Kidney (tissue), 22 donors: ENCODE measurements at places on chromosomes 5 and 9. TPM values are rescaled to one million over a fixed set of nuclear protein-coding genes. Genes with fewer than 3 reads are reported as not detected.

- no peak for DNase-seq
These were observed 79.5 kb downstream of the COL15A1 start for GRCh38 chr9:99023231-99023630.

DNA sequence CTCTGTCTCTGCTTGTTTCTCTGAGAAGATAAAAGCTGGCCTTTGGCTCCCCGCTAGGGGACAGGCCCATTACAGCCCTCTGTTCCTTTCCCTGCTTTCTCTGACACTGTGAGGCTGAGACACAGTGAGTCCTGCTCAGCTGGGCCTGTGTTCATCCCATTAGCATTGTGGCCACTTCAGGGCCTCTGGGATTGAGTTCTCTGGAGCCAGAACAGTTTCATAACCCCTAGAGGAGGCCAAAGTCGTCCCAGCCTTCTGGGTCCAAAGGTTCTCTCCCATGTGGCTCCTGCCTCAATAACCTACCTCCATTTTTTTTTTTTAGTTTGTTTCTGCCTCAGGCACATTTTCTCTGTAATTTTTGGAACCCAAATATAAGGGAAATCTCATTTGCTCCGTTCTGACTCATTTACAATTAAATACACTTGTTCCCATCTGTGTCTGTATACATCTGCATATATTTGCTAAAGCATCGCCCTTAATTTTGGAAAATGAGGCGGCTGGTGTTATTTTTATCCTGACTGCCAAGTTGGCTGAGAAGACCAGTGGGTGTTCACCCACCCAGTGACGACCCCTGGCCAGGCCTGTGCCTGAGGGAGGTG lies 27.3 kb upstream of the CTNNA1 start:
- no peak for DNase-seq

Gene SPINK5
- 0.32 TPM for polyA plus RNA-seq

DNA sequence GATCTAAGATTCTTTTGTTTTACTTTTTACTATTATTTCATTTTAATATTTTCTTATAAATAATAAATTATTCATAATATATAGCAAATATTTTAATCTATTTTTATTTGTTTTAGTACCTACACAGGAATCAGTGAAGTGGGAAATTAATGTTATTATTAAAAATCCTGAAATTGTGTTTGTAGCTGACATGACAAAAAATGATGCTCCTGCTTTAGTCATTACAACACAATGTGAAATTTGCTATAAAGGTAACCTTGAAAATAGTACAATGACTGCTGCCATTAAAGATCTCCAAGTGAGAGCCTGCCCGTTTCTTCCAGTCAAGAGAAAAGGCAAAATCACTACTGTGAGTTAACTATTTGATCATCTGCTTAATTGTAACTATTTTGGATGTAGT lies 138.7 kb downstream of the VPS13A start:
- no peak for DNase-seq

- peak; percentile 80 for DNase-seq
These were observed 25.2 kb downstream of the CYFIP2 start for GRCh38 chr5:157290981-157291711.

DNA sequence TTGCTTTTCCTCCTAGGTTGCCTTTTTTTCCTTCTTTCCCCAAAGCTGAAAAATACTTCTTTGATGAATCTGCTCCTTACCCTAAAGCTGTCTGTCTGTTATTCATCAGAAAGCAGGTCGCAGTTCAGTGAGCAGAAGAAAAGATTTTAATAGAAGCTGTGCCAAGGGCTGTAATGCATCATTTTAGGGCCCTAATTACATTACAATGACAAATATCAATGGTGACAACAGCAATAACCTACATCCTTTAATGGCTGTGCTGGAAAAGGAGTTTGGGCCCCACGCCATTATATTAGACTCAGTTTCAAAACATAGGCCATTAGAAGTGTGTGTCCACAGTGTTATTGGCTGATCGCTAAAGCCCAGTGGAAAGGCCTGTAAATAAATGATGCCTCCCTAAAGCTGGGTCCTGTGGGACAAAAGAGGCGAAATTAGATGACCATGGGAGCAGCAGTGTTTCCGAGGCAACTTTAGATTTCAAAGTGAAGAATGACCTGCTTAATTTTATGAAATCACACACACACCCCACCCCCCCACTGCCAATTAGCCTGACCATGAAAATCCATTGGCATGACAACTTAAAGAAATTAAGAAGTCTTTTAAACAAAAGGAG lies 38.4 kb downstream of the TLE4 start:
- peak; percentile 53 for DNase-seq

DNA sequence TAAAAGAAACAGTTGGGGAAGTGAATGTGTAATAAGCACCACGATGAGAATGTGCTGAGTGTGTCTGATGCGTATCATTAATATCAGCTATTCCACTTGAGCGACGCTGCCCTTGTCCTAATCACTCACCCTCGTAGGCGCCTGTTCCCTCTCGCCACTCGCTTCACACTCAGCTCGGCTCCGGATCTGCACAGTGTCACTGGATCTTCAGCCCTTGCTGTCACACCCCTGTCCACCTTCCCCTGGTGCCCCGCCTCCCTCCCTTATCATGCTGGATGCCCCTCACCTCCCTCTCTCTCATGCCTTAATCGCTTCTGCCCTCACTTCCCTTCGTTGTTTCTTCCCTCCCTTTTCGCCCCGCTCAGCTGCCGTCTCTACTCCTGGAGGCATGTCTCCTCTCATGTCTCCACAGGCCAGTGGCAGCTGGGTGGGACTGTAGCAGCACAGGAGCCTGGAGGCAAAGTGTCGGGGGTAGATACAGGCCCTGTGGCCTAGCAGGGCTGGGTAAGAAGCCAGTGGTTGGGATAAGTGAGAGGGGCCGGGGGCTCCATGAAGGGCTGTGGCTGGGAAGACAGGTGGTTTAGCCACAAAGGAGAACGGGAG lies 43.5 kb downstream of the ANKDD1B start:
- DNase-seq: no peak

- DNase-seq: no peak
These were observed 7.8 kb upstream of the LHX2 start for GRCh38 chr9:124003636-124004349.

Gene GPR150
- 0.19 TPM for polyA plus RNA-seq

- no peak for DNase-seq
These were observed 212.2 kb downstream of the TRIO start for GRCh38 chr5:14355391-14355790.

DNA sequence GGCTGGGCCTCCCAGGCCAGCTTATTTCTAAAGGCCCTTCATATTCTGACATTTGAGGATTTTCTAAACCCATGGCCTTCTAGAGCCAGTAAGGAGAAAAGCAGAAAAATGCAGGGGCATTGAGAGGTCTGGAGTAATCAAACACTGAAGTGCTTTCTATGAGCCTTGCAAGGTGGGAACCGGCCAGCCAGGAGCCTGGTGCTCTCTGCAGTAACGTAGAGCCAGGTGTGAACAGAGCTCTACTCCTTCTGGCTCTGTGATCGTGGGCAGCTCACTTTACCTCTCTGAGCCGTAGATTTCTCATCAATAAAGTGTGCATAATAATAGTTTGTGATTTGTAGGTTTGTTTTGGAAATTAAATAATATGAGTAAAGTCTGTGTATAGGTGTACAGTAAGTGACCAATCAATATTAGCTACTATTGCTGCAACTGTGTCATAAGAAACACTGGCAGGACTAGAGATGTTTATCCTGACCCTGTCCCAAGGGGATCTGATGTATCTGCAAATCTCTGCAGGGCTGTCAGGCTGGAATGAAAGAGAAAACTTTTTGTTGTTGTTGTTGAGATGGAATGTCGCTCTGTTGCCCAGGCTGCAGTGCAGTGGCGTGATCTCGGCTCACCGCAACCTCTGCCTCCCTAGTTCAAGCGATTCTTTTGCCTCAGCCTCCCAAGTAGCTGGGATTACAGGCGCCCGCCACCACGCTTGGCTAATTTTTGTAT lies 2.7 kb downstream of the SYNPO start:
- DNase-seq: no peak

DNA sequence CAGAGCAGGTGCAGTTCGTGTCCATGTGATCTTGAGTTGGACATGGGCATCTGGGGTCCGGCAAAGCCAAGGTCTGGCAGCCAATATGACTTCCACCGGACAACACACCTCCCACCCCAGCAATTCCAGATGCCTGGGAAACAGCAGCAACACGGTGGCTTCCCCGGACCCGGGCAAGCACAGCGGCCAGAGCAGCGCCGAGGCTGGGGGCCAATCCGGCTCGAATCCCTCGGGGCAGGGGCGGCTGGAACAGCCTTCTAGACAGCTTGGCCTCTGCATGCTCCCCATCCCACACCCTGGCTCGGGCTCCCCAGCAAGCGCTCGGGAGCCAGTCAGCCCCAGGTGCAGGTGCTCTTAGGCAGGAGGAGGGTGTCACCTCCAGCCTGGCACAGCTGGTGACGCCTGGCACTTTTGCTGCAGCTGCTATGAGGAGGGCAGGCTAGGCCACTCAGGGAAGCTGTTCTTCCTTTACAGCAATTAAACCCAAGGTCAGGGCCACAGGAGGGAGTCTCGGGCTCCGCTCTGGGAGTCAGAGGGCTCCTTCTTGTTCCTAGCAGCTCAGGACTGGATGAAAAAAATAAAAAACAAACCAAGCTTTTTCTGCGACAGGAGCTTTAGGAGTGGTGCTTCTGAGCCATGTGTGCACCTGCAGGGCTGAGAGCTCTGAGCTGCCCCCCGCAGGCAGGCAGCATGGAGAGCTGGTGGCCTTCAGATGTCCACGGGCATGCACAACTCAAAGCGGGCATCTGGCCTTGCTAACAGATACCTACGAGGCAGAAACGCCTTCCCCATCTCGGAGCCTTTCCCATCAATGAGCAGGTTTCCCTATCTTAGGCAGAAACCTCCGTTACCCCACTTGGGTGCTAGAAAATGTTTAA lies 28.2 kb downstream of the DBH start:
- DNase-seq: no peak

Gene SAXO1
- not detected for polyA plus RNA-seq

GRCh38 chr9:88684845-88685244 lies 149.9 kb downstream of the NXNL2 start:
- DNase-seq: no peak

DNA sequence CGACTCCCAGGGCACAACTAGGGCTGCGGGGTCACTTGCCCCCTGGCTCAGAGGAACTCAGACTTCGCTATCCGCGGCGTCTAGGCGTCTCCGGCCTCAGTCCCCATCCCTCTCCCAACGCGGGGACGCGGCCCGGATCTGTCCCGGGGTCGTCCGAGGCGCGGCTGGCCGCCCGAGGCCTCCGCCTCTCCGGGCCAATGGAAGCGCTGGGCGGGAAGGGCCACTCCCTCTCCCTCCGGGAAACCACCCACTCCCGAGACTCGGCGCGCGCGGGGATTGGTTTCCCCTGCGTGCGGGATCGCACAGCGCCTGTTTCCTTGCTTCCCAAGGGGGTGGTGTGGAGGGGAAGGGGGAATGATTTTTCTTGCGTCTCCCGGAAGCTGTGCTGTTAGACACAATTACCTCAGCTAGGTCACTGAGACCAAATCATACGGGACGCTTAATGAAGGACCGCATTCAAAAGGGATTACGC lies 38.3 kb downstream of the NR2F1 start:
- peak; percentile 88 for DNase-seq

Gene CAVIN4
- polyA plus RNA-seq: 0.24 TPM

Gene ARHGEF37
- polyA plus RNA-seq: 6.9 TPM

Gene RNF183
- polyA plus RNA-seq: 8.1 TPM

DNA sequence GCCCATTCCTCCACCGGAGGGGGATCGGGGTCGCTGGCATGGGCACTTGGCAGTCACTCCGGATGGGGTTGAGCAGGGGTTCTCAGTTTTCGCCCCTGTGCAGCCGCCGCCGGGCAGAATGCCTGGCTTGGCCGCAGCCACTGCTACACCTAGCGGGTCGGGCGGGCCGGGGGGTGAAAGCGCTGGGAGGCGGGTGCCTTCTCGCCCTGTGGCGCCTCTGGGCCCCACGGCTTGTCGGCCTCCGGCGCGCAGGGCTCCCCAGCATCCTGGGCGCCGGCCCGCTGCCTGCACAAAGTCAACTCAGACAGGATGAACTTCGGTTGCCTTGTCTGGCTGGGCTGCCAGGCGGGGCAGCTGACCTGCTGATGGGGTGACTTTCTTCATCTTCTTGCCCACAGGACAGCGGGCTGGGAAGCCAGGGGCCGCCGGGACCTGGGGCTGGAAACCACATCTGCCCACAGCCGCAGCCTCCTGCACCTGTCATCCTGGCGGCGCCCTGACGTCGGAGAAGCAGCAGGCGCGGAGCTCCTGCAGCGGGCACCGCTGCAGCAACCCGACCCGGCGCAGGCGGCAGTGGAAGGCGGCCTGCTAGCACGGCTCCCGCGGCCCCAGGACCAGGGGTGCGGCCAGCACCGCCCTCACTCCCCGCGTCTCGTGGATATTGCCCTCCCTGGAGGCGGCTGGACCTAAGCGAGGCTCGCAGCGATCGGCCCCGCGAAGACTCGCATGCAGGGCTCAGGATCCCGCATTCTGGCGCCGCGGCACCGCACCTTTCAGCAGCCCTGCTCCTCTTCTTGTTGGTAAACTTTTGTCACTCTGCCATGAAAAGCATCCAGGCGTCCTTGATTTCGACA lies 1.3 kb upstream of the ANKRD18A start:
- DNase-seq: peak; percentile 61

- DNase-seq: no peak
These were observed 564 bp upstream of the AIF1L start for GRCh38 chr9:131095666-131096268.

DNA sequence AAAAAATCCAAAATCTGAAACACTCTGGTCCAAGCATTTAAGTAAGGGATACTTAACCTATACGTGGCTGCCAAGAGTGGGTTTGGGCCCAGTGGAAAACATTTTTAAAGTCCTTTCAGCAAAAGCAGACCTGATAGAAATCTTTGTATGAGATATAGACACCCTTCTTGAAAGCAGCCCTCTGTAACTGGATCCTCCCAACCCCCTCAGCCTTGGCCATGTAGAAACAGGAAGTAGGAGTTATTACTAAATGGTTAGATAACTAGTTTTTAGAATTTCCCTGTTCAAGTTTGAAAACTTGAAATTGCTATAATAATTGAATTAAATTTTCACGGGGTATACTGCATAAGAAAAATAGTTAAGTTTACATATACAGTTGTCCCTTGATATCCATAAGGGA lies 111.3 kb upstream of the PCA3 start:
- DNase-seq: peak; percentile 25

Gene CCDC69
- polyA plus RNA-seq: 11.1 TPM

GRCh38 chr9:88230612-88231011 lies 92.3 kb upstream of the SPATA31C2 start:
- no peak for DNase-seq

DNA sequence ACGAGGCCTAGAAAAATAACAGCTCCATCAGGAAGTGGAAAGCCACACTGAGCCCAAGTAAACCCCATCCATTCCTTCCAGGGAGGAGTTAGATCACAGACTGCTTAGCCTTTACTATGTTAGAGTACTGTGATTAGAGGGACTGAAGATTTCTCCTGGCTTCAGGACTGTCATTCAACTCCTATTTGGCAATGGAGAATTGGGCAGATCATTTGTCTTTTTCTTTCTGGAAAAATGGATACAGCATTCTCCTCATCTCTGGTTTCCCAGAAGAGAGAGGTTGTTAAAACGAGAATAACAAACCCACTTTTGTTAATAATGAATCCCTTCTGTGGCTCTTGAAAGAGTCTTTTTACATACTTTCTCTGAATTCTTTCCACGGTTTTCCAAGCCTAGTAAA lies 150.4 kb downstream of the GABRB2 start:
- DNase-seq: no peak

DNA sequence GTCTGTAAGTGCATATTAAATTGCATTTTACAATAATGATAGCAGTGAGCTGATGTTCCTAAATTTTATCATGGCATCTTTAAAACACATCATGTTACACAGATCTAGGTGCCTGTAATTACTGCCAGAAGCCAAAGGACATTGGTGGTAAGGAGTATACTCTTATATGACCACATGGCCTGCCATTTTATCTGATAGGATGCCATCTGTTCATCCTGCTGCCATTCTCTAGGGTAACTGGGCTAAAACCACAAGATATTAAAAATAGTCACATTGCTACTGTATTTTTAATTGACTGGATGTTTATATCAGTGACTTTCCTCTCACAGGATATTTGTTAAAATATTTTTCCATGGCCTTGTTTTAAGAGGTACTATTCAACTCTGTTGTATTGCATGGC lies 53.1 kb downstream of the HCN1 start:
- no peak for DNase-seq
